ENCODE measurements at places on chromosomes 2 and 18.

DNA sequence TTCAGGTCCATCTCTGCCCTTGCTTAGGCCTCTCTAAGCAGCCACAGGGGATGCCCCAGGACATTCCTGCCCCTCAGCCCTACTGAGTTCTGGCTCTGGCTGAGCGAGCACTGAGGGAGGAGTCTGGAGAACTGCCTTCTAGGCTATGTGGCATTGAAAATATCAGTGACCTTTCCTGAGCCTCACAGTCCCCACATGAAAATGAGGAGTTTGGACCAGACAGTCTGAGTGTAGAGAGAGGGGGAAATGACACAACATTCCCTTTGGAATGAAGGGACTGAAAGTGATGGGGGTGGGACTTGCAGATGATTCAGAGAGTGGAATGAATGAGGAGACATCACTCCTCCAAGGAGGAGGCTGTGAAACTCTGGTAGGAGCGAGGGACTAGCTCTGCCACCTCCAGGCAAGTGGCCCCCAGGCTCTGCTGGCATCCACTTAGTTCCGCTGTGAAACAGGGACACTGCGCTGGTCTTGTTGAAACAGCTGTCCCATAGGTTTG is 8.0 kb downstream of the TNS1 start:
- no peak for DNase-seq

DNA sequence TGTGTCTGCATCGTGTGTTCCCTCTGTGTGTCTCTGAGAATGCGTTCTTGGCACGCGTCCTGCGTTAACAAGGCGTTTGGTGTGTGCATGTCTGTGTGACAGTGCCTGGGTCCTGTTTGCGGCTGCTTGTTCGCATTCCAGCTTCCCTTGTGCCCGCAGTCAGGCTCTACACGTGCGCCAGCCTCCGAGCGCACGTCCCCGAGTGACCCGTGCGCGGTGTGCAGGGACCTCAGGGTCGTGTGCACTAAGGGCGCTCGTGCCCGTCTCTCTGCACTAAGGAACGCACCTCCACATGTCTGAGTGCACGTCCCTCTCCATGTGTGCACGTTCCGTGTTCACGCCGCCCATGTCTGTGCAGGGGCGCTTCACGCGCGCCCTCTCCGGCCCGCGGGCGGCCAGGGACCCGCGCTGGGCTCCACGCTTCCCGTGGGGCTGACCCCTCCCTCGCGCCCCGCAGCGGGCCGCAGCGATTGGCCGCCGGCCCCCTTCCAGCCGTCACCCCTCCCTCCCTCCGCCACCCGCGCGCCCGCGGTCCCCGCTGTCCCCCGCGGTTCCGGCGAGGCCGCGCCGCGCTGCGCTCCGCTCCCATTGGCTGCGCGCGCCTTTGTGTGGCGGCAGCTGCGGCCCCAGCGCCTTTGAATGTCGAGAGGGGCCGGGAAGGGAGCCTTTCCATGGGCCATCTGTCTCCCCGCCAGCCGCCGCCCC is 229.4 kb downstream of the HAUS1 start:
- no peak for DNase-seq

- DNase-seq: no peak
These were observed 76.1 kb upstream of the CAVIN2 start for GRCh38 chr2:191922736-191923651.

GRCh38 chr2:103959174-103960128 is 894.5 kb upstream of the POU3F3 start:
- DNase-seq: no peak

- no peak for DNase-seq
These were observed 607.4 kb downstream of the CBLN2 start for GRCh38 chr18:71936744-71937143.

GRCh38 chr18:42530276-42530675 is 575.2 kb downstream of the PIK3C3 start:
- DNase-seq: no peak

- no peak for DNase-seq
These were observed 153.2 kb downstream of the NEDD4L start for GRCh38 chr18:58196881-58197872.

DNA sequence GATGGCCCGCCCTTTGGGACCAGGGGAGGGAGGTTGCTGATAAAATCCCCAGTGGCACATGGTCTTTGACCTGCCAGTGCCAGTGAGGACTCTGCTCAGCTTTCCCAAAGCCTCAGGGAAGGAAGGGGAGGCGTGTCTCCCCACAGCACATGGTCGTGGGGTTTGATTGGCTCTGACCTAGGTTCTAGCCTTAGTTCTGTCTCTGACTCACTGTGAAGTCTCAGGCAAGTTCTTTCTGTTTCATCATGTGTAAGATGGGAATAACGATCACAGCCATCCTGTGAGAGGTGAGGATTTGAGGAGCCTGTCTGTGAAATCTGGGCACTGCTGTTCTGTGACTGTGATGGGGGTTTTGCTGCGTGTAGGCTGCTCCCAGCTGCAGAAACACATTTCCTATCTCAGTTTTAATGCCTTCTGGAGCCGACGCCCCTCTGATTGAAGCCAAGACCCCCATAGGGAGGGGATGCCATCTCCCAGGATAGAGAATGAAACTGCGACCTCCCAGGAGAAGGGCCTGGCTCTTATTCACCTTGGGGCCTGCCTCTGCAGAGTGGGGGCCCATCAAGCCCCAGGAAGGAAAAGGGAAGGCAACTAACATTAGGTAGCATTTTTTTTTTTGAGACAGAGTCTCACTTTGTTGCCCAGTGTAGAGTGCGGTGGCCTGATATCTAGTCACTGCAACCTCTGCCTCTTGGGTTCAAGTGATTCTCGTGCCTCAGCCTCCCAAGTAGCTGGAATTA is 84.0 kb downstream of the DDX1 start:
- no peak for DNase-seq

- DNase-seq: no peak
These were observed 77.7 kb upstream of the CYP1B1 start for GRCh38 chr2:38153476-38154135.

- DNase-seq: no peak
These were observed 4.8 kb downstream of the SPAG16 start for GRCh38 chr2:213288913-213289700.

DNA sequence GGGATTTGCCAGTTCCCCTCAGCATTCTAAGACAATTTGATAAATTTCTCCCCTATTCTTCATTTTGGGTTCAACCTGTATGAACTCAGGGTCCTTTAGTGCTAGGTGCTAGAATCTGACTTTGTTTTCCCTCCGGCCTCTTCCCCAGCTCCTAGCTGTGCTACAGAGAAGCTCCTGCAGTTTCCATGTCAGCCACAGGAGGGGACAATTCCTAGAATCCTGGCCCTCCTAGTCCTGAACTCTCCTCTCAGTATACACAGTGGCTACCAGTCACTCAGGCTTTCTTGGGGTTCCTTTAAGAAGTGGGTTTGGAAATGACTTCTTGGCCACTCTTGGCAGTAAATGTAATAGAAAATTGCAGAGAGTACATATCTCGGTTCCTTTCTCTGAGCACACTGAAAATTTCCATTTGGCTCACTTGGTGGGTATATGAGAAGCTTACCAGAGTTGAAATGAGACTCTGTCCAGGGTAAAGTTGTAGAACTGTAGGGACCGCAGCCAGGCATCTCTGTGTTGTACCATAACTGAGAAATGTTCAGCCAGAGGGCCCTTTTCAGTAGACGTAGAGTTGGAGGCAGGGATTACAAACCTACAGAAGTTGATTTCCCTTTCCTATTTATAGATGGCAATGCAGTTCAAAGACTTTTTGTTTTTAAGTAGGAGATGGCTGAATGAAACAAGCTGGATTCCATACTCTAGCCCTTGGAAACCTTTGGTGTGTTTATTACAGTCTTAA is 5.0 kb upstream of the CHST10 start:
- DNase-seq: no peak

DNA sequence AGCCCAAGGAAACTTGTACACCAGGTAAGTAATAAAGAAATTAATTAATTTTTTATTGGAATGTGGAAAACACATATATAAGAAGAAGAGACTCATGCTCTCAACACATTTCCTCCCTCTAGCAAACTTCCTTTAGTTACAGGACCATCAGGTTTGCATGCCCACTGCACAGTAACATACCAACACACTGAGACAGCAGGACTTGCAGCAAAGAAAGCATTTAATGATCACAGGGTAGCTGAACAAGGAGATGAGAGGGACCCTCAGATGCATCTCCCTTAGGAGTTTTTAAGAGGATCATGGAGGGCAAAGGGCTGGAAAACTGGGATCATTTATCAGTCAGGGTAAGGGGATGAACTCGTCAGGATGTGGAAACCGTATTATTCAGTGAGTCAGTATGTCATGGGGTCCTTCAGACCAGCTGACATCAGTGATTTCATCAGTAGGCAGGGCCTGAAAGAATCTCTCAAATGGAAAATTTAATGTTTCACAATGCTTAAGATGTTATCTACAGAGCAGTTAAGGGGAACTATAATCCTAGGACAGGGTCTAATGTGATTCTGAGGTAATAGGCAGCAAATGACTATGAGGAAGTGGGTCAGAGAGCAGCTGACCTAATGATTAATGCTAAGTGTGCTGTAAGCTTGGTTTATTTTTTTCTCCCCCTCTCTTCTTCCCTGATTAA is 193.8 kb upstream of the RND3 start:
- no peak for DNase-seq

- DNase-seq: no peak
These were observed 159.1 kb downstream of the GALNT1 start for GRCh38 chr18:35740656-35741055.

DNA sequence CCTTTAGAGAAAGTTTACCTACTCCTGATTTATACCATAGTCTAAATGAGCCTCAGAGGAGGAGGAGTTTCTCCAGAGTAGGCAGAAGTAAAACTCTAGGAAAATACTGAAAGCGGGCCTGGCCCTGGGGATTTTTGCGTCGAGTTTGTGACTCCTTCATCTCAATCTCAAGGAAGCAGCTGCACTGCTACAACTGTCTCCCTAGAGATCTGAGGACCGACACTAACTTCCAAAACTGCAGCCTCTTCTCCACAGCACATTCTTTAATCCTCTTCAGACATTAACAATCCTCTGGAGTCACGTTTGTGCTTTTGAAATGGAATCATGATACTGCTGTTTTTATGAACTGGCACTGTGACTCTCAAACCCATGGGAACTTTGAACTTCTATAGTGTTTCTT is 281.4 kb downstream of the KCNS3 start:
- no peak for DNase-seq

GRCh38 chr2:223930103-223930976 is 14.8 kb downstream of the WDFY1 start:
- DNase-seq: no peak
